Fibroblast of skin of left quadriceps (primary cell): ENCODE measurements at places on chromosomes 7 and 10.
A peak's percentile ranks its signal among the peaks of the same experiment; 100 is the strongest.

DNA sequence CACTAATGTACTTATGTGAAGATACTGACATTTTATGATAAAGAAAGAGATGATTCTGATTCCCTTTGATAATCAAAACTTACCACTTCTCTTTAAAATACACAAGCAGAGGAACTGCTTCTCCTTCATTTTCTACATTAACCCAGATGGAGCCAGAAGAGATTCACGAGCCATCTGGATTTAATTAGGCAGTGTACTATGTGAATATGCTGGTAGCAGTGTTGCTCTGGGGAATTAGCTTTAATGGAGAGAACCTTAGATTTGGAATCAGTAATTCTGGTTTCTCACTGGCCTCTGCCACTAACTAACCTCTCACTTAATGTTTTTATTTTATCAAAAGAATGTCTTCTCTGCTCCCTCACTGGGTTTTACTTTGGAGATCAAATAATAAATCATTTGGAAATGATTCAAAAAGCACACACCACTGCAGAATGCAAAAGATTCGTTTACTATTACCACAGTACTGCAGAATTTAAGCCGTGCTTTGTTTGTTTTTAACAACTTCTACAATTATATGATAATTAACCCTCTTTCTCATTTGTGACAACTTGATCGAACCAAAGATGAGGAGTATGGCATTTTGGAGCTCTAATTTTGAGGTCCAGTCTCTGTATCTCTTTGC, 77.5 kb upstream of the PHYHIPL start:
- DNase-seq: peak; percentile 83

DNA sequence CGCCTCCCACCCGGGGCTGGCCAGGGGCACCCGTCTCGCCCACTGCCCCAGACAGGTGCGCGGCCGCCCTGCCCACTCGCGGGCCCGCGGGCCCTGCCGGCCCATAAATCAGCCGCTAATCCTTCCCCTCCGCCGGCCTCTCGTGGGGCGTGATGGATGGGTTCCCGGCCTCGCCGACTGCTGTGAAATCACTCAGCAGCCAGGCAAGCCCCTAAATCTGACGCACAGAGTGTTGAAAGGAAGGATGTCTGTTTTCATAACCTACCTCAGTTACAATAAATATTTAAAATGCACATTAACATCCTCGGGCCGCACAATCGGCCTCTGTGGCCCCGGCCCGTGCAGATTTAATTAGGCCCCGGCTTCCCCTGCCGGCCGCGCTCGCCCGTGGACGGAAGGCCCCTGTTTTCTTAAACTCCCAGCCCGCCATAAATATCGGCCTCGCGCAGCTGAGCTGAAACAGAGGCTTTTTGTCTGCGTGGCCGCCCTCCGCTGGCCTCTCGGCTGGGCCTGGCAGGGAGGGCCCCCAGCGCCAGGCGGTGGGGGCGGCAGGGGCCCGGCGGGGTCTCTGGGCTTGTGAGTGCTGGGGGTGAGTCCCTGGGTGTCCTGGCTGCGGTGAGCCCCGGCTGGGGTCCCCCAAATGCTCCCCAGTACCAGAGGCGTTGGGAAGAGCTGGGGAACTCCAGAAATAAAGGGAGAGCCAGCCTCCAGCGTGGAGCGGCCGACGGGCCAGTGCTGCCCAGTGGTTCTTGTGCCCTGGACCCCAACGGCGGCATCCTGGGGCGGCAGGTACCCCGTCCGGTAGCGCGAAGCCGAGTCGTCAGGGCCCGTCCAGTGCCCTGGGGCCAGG, 90.7 kb downstream of the UNCX start:
- no peak for DNase-seq

DNA sequence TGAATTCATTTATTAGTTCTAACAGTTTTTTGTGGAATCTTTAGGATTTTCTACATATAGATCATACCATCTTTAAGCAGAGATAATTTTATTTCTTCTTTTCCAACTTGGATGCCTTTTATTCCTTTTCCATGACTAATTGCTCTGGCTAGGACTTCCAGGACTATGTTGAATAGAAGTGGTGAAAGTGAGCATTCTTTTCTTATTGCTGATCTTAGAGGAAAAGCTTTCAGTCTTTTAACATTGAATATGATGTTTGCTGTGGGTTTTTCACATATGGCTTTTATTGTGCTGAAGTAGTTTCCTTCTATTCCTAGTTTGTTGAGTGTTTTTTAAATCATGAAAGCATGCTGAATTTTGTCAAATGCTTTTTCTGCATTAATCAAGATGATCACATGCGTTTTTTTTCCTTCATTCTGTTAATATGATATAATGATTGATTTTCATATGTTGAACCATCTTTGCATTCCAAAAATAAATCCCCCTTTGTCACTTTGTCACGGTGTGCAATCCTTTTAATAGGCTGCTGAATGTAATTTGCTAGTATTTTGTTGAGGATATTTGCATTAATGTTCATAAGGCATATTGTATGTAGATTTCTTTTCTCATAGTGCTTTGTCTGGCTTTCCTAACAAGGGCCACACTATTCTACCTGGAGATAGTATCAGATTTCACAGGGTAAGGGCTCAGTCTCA, 92.9 kb downstream of the ZNF467 start:
- peak; percentile 48 for DNase-seq

DNA sequence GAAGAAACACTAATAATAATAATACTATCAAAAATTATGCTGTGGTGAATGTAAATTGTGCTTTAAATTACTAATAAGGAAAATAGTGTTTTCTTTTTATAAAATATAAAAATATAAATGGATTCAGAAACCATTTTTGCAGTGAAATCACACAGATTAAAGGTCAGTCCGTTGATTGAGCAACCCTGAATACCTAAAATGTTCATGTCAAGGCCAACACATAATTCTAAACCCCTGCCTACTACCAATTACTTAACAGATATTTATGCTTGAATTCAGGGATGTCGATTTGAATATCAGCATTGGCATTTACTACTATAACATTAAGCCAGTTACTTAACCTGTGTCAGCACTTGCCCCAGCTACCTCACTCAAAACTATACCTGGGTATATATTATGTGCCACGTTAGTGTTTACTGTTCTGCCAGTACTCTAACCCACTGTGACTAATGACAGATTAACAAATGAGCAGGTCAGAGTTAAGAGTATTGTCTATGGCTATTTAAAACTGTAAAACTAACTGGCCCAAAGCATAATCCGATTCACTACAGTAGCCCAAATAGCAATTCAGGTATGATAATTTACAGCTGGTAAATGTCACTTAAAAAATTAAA, 165.0 kb downstream of the KMT2E start:
- no peak for DNase-seq

DNA sequence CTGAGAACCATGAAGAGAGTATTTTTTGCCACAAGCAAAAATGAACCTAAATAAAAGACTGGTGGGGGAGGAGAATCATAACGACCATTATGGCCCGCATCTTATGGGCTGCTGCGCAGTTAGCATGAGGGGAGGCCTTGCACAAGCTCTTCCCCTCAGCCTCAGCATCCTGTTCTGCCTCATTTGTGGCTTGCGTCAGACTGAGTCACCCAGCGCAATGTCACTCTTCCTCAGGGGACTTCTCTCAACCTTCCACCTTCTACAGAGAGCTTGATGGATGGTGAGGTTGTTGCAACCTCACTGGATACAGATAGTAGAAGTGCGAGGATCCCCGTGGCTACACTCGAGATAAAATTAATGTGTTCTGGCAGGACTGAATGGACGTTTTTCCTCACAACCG, 16.8 kb upstream of the GPR15LG start:
- DNase-seq: no peak

DNA sequence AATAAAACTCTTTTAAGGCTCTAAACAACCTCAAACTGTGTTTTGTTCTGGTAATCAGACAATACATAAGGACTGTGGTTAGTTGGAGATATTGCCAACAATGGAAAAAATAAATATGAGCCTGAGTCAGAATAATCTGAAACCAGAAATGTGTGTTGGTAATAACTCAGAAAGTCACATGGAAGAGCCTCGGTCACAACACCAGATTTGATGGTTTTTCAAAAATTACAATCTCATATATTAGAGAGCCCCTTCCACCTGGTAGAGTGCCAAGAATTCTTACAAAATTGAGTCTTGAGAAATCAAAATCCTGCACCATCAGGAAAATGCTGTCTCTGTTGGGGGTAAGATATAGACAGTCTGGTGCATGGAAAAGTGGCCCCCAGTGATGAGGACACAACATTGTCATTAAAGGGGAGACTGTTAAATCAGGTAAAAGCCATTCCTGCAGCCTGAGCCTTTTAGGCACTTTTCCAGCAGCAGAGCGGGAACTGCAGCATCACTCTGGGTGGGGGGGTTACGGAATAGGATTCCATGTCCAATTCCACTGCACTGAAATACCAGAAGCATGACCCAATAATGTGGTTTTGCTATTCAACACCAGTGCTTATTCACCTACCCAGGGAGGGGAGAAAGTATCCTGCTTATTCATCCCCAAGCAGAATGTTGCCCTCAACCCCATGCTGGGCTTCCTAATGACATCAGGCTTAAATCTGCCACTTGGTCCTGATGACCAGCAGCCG, 9.5 kb upstream of the ADAM12 start:
- peak; percentile 97 for DNase-seq

- DNase-seq: no peak
Measured at GRCh38 chr7:91408388-91409154, 144.3 kb downstream of the FZD1 start.
